ENCODE measurements at places on chromosomes 5 and 9.
A peak's percentile ranks its signal among the peaks of the same experiment; 100 is the strongest.

DNA sequence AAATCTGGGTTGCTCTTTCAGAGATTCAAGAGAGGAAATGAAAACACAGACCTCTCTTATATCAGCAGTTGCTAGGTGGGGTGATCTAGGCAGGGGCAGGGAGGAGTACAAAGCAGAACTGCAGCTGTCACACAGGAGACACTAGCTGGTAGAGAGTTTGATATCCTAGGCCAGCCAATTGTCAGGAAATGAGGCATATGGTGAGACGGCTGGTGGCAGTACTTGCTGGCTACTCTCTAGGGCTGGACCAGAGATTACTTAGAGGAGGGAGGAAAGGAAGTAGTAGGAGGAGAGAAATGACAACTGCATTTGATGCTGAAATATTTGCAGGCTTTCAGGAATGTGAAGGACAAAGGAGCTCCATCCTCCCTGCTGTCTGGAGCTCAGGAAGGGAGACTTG is 113.8 kb downstream of the TRIM32 start:
- DNase-seq, result no peak

DNA sequence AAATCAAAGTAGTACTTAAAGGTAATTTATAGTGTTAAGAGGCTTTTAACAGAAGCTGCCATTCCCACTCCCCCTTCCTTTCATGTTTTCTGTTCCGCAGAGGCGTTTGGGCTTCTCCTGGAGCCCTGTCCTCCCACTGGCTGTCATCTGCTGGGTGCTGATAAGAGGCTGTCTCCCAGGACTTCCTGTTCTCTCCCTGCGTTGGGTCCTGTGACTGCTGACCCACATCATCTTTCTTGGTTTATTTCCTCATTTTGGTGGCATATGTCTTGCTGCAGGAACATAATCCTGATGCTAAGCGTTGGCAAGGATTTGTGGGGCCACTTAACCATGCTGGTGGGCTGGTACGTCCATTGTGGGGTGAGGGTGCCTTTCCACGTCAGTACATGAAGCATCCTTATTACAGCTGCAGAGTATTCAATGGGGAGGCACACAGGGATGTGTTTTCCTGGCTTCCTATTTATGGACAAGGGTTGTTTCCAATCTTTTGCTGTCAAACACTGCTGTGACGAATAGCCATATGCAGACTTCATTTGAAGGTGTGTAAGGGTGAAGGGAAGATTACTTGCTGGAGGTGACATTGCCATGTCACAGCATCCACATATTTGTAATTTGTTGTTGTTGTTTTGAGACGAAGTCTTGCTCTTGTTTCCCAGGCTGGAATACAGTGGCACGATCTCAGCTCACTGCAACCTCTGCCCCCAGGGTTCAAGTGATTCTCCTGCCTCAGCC is 22.3 kb upstream of the RNF130 start:
- DNase-seq, result no peak

DNA sequence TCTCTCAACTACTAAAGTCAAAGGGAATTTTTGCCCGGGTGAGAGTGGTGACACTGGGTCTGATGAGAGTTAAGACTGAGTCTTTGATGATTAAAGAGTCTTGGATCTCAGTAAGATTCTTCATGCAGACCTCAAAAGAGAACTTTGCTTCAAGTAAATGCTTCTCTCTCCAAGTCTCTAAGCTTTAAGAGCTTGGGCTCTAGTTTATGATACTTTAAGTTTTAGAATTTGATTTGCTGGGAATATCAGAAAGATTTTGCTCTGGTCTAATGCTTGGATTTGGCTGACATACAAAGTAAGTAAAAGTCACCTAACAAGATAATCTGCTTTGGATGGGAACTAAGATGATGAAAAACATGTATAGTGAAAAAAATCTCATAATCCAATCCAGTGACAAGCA is 566.3 kb downstream of the MAT2B start:
- DNase-seq, result no peak

- DNase-seq, result peak; percentile 24
Measured at GRCh38 chr9:89923961-89924504, 319.2 kb downstream of the GADD45G start.

DNA sequence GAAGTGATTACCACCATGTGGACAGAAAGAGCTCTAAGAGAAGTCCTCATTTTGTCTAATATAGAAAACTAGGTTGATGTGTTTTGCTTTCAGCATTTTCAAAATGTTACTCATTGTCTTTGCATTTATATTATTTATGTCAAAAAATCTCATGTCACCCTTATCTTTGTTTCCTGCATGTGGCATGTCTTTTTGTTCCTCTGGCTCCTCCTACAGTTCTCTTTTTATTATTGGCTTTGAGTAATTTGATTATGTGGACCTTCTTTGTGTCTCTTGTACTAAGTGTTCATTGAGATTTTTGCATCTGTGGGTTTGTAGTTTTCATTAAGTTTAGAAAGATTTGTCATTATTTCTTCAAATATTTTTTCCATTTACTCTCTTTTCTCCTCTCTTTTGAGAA is 58.8 kb downstream of the GNG10 start:
- DNase-seq, result no peak

DNA sequence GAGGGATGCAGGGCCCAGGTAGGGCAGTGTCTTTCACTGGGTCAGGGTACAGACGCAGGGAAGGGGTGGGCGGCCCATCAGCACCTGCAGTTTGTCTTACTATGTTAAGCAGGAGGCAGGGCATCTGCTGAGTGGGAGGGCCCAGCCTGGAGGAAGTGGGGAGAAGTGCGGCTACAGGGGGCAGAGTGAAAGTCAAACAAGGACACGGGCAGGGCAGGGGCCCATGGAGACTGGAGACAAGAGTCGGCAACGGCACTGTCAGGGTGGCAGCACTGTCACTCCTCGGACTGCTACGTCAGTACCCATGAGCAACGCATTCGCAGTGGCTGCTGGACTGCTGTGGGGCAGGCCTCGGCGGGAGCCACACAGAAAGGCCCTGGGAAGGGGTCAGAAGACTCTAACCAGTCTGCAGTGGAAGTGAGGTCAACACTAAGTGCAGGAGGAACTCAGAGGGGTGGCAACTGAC is 19.7 kb downstream of the CAMSAP1 start:
- peak; percentile 21 for DNase-seq

DNA sequence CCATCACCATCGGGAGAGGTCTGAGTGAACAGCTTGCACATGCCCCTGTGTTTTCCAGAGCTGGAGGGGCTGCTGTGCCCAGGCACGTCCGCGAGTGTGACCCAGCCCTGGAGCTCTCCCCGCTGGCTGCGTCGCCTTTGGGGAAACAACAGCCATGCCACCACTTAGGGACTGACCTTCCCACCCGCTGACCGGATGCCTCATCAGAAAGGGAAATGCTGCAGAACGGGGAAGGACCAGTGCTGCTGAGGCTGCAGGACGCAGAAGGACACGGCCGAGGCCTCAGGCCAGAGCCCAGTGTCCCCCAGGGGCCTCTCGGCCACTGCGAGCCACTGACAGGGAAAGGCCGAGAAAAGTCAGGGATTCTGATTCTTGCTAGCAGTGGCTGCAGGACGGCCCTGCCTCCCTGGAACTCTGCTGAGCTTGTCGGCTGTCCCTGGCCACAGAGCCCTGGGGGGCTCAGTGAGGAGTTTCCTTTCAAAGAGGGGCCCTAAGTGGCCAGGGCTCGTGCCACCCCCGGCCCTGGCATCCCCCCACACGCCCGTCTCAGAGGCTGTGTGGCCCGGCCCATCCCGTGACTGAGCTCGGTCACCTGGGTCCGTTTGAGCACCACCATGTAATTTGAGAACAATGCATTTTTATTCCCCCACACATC is 130.8 kb downstream of the ZNF354C start:
- no peak for DNase-seq

DNA sequence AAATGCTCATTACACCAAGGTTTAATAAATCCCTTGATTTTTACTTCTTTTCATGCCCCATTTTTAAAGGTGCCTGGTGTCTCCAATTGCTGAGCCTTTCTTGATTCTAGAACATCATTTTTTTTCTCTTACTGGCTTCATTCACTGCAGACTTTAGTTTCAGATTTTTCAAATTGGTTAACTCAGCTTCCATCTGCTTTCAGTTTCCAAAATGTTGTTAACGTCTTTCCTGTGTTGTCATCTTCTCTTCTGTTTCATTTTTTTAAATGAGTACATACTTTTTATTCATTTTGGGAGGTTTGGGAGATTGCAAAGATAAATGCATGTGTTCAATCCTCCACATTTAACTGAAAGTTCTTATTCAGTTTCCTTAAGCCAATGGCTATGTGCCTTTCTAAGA is 126.4 kb upstream of the CCNG1 start:
- DNase-seq, result no peak

- no peak for DNase-seq
Measured at GRCh38 chr9:137781906-137782585, 95.5 kb upstream of the CACNA1B start.

DNA sequence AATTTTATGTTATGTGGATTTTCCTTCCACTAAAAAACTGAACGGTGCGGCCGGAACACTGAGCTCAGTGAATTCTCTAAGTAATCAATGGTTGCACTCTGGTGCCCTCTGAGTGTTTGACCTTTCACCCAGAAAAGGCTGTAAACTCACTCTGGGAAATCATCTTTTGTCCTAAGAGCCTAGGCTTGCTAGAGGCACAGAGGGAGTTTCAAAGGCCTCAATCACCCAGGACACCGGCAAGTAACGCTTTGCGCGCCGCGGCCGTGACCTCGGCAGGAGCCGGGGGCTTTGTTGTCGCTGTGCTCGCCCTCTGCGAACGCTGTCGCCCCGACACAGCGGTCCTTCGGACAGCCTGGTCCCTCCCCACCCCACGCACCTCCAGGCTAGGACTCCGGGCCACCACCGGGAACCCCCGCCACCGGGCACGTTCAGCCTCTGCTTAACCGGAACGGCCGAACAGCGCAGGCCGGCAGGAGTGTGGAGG is 703 bp downstream of the ISCA1 start:
- DNase-seq, result no peak

DNA sequence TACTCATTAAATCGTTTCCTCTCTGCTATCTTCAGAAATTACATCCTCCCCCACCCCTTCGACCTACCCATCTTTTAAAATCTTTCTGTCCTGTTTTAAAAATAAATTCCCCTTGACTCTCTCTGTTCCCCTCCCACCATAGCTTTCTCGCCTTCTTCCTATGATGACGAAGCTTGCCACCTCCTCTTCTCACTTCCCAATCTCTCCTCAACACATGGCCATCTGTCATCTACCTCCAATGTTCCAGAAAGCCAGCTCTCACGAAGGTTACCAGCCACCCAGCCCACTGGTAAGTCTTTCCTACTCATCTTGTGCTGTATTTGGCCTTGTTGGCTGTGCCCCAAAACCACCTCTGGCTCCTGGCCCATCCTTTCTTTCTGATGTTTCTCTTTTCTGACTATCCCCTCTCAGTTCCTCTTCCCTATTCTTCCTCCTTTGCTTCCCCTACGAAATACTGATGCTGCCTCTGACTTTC is 346.3 kb downstream of the ENC1 start:
- no peak for DNase-seq

DNA sequence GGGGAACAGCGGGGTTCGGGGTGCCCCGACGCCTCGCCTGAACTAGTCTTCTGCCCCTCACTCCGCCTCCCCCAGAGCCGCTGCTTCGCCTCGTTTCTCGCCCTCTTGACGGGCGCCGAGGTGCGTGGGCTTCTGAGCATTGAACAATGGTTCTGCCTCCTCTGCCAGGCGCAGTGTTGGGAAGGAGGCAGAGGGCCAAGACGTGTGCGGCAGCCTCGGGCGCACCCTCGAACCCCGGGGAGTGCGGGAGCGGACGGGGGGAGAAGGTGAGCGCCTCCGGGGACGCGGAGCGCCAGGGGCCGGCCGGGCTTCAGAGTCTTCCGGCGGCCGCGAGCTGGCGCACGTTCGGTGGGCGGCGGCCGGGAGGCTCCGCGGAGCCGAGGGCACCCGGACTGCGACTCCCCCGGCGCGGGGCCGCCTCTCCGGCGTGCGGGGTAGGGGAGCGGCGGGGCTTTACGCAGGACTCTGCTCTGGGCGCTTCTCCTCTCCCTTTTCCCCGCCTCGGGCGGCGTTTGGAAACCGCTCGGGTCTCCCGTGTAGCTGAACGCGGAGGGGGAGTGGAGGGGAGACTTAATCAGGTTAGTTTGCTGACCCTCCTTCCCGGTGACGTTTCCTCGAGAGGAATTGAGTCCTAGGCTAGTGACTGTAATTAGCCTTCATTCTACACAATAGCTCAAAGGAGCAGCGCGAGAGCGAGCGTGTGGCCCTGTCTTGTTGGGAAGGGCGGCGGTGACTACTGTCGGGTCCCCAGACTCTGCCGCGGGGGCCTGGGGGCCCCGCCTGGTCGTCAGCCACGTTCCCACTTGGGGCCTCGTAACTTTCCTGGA is 1.1 kb downstream of the VLDLR start:
- peak; percentile 10 for DNase-seq

DNA sequence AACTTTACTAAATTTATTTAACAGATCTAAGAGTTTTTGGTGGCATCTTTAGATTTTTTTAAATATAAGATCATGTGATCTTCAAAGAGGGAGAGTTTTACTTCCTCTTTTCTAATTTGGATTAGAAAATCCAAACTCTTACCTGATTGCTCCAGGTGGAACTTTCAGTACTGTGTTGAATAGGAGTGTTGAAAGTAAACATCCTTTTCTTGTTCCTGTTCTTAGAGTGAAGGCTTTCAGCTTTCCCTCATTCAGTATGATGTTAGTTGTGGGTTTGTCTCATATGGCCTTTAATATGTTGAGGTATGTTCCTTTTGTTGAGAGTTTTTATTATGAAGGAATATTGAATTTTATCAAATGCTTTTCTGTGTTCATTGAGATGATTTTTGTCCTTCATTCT is 650.0 kb upstream of the SGCD start:
- no peak for DNase-seq

GRCh38 chr5:172541773-172542136 is 87.4 kb upstream of the SH3PXD2B start:
- no peak for DNase-seq

GRCh38 chr9:3721096-3721495 is 195.3 kb upstream of the RFX3 start:
- no peak for DNase-seq

Measured in activated CD4-positive, alpha-beta T cell treated with anti-CD3 and anti-CD28 coated beads for 24 hours (primary cell).